NAMALWA (cell line): ENCODE measurements at places on chromosomes 5 and 9.

DNA sequence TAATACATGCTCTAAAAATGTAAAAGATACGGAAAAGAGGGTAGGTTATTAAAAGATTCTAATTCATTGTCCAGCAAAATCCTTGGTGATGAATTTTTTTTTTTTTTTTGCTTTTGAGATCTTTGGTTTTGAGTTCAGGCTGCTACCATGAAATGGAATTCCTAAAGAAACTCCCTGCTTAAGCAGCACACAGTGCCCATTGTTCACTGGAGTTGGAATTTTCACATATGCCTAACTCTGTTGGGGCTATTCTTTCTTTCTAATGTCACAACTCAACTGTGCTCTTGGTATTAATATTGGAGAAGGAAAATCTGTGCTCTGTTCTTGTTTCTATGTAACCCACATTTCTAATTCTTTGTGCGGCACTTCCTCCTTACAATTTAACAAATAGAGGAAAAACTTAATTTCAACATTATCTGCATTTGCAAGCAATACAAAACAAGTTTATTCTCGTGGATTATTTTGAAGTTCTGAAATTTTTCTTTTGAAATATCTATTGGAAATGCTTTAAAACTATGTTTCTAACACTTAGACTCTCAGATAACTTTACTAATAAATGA is 21.6 kb downstream of the MATR3 start:
- no peak for DNase-seq

- no peak for DNase-seq
Observed at GRCh38 chr5:133047404-133047803, 4.4 kb upstream of the HSPA4 start.

GRCh38 chr5:96476654-96477053 is 43.6 kb upstream of the PCSK1 start:
- no peak for DNase-seq

GRCh38 chr9:13923381-13923780 is 390.6 kb downstream of the NFIB start:
- no peak for DNase-seq

- no peak for DNase-seq
Observed at GRCh38 chr9:79674052-79674777, 102.5 kb downstream of the TLE4 start.

- DNase-seq: peak; percentile 9
Observed at GRCh38 chr5:75021219-75021618, 31.1 kb downstream of the GCNT4 start.

DNA sequence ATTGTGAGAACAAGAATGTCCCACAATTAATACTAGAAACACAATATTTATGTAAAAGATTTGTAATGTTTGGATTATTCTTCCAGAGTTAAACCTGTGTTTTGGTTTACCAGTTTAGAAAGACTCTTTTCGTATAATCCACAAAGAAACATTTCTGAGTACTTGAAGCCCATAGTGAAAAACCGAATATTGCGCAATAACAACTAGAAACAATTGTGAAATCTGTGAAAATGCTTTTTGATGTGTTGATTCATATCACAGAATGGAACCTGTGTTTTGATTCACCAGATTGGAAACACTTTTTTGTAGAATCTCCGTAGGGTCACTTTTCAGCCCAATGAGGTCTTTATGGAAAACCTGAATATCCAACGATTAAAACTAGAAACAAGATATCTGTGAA is 386.2 kb downstream of the PRDM9 start:
- DNase-seq: no peak

- DNase-seq: peak; percentile 97
Observed at GRCh38 chr5:34929134-34929719, at the start of gene DNAJC21. Gene DNAJC21 (plus strand): TSS chr5:34929559. CDS start chr5:34929820, 261 bp downstream.

- no peak for DNase-seq
Observed at GRCh38 chr9:71646131-71646530, 122.2 kb downstream of the CEMIP2 start.

- DNase-seq: no peak
Observed at GRCh38 chr5:178377583-178378270, 145.1 kb upstream of the PHYKPL start.

DNA sequence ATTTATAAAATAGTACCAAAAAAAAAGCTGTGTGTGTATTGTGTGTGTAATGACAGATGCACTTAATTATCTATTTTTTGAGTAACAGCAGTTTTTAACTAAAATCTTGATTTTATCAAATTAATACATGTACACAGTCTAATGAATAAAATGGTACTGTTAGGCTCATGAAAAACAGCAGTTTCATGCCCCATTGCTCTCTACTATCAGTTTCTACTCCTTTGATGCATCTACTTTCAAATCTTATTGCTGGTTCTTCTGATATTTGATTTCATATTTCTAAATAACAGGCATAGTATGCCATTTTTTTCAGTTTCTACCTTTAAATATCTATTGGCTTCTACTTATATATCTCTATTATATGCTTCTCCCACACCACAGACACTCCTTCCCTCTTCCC is 117.4 kb downstream of the CCDC171 start:
- no peak for DNase-seq

GRCh38 chr5:118687661-118688621 is 300.4 kb downstream of the DTWD2 start:
- DNase-seq: no peak

DNA sequence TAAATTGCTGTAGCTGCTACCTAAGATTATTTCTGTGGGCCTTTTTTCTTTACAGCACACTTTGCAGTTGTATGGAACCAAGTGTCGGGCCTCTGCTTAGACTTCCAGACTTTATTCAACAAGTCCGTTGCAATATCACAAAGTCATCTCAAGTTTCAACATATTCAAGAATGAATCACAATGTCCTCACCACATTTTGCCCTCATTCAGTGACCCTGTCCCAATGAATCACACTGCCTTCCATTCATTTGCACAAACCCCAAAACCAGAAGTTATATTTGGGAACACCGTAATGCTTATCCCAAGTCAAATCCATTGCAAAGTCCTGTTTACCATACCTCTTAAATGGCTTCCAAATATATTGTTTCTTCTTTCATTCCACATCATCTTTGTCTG is 439.6 kb downstream of the CSNK1G3 start:
- DNase-seq: no peak

DNA sequence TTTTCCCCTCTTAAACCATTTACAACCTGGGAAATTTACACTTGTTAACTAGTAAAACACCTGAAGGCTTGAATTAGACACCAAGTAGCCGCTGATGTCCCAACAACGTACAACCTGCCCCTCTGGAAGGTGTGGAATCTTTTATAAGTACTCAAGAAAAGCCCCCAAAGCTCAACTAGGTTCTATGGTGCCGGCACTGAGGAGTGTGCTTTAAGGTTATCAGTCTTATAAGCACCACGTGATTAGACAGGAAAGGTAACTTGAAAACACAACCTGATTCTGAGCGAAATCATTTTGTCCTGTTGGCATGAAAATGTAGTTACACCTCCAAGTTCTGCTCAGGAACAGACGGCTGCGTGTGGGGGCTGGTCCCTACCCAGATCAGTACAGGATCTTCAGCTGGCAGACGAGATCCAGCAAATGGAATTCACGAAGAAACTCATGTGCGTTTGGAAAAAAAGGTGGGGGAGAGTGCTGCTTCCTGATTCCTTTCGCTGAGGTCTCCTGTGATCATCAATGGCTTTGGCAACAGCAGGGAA is 195.5 kb downstream of the MEF2C start:
- DNase-seq: no peak

DNA sequence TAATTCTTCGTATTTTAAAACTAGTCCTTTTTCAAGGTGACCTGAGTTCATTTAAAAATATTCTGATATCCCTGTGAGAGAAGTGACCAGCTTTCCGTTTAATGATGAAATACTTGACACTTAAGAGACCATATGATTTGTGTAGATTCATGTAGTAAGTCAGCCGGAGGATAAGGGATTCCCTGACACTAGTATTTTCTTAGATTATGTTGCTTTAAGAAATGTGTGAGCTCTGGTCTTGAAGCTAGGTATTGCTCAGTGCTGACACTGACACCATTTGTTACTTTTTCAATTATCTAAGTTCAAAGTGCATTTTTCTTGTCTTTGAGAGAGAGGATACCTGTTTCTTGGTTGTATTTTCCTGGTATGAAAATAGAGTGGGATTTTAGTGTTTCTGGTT is 4.2 kb downstream of the NIPBL start:
- no peak for DNase-seq

DNA sequence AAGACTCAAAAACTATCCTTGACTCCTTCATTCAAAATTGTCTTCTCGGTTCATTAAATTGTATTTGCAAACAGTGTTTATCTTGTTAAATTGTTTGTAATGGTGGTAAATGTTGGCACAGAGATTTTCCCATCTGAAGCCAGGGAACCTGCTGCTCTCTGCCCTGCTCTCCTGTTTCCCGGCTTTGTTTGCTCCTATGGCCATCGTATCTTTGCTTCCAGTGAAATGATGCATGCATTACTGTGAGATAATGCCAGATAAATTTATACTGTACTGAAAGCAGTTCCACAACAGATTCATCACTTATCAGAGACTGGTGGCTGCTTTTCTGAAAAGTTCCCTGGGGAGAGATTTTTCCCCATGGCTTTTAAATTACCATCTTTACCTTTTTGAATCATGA is 81.4 kb downstream of the CD180 start:
- no peak for DNase-seq

DNA sequence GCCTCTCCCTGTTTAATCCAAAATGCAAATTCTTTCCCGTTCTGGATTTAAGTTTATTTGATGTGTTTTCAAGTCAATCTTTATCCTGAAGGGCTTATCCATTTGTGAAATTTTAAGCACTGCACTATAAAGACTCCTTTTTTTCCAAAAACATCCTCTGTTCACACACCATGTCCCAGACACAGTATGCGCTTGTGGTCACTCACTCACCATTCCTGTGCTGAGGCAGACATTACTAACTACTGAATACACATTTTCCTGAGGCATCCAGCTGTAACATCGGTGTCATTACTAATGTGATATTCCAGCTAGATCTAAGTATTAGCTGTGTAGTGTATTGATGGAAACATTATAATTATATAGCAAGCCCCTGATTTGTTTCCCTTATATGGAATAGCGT is 298.4 kb downstream of the KCTD16 start:
- no peak for DNase-seq

- DNase-seq: no peak
Observed at GRCh38 chr5:59922220-59922619, 28.7 kb upstream of the PDE4D start.
